GM23248 (cell line): ENCODE measurements at places on chromosomes 13 and 19. TPM values are rescaled to one million over a fixed set of nuclear protein-coding genes. Genes with fewer than 3 reads are reported as not detected.

GRCh38 chr19:13022859-13023636 is 27.8 kb downstream of the NFIX start:
- peak; percentile 96 for DNase-seq

- DNase-seq: peak; percentile 82
Measured at GRCh38 chr13:41700790-41701310, 243.5 kb downstream of the RGCC start.

Gene SIAH3
- not detected in 2 replicates for total RNA-seq

- no peak for DNase-seq
Measured at GRCh38 chr19:44757057-44757734, 8.7 kb downstream of the BCL3 start.

Gene SLITRK1
- not detected in 2 replicates for total RNA-seq

GRCh38 chr13:95128045-95128643 is 173.1 kb downstream of the ABCC4 start:
- no peak for DNase-seq

Gene C19orf18
- 0.25 TPM in 1 of 2 replicates, not detected in the other for total RNA-seq

DNA sequence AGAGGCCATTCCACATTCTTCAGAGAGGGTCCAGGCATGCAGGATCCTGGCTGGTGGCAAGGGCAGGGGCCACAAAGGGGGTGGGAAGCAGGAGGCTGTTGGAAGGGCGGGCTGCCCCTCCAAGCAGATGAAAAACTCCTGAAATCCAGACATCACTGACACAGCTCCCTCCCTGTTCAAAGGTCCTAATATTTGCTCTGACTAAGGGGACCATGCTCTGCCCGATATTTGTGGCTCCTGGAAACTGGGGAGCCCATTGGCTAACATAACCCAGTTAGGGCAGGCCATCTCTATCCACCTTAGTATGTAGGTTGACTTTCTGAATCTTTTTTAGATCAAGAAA is 3.3 kb upstream of the CDX2 start:
- DNase-seq: no peak

DNA sequence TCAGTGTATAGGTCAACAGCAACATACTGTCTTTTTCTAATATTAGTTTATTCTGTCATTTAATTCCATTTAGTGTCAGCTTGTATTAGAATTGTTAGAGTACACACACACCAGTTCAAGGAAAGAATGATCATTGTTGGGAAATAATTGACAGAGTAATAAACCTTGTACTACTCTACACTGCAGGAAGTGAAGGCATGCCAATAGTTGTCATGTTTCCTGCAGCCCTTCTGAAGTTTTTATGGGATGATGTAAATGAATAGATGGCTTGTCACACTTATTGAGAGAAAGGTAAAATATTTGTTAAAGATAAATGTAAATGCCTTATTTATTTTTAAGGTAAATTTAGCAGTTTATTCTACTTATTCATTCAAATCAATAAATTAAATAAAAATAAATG is 306.9 kb upstream of the KLHL1 start:
- no peak for DNase-seq

Gene RNF113B
- total RNA-seq: not detected in 2 replicates

Gene ZNF440
- total RNA-seq: 4.2 and 7.6 TPM in 2 replicates

DNA sequence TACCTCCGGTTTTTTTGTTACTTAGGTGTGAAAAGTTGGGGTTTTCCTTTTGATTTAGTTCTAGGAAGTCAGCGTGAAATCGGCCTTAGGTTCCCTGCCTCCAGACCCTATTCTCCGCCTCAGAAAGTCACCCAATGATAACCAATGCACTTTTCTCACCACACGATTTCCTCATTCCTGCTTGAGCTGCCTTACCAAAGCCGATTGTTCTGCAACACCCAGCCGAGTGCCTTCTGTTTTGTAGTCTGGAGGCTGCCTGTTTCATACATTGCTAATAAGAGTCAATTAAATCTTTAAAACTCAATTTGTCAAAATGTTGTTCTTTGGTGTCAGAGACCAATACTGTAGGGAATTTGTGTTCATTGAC is 39.7 kb downstream of the GJA3 start:
- DNase-seq: peak; percentile 27

- peak; percentile 57 for DNase-seq
Measured at GRCh38 chr13:26558074-26558805, 757 bp downstream of the WASF3 start.

- DNase-seq: no peak
Measured at GRCh38 chr13:93628136-93628797, 401.7 kb downstream of the GPC6 start.

DNA sequence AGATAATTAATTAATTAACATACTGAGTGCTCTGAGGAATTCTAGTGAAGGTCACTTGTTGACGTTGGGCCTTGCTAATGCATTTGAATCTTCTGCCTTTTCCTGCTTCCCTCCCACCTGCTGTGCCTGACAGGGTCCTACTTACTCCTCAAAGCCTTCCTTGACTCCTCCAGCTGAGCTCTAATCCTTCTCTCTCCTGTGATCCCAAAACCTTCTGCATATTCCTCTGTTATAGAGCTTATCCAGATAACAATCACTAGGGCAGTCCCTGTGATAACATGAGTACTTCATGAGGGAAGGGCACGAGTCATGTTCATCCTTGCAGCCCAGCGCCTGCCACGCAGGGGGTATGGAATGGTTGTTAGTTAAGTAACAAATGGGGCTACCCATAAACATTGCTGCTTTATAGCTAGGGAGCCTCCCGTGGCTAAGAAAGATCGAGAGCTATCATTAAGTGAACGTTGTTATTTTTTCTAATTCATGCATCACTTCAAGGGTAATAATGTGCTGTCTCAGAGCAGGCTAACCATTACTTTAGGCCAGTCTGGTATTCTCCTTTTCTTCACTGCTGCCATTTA is 19.1 kb upstream of the SPATA13 start:
- no peak for DNase-seq

Gene DPY19L3
- 15.3 and 20.0 TPM in 2 replicates for total RNA-seq

Gene LHFPL6
- 74.4 and 91.2 TPM in 2 replicates for total RNA-seq

Gene SPRY2
- total RNA-seq: 11.6 and 22.3 TPM in 2 replicates

Gene MBNL2
- total RNA-seq: 59.9 and 79.5 TPM in 2 replicates

- peak; percentile 76 for DNase-seq
Measured at GRCh38 chr13:97125810-97126738, 96.1 kb upstream of the MBNL2 start.

DNA sequence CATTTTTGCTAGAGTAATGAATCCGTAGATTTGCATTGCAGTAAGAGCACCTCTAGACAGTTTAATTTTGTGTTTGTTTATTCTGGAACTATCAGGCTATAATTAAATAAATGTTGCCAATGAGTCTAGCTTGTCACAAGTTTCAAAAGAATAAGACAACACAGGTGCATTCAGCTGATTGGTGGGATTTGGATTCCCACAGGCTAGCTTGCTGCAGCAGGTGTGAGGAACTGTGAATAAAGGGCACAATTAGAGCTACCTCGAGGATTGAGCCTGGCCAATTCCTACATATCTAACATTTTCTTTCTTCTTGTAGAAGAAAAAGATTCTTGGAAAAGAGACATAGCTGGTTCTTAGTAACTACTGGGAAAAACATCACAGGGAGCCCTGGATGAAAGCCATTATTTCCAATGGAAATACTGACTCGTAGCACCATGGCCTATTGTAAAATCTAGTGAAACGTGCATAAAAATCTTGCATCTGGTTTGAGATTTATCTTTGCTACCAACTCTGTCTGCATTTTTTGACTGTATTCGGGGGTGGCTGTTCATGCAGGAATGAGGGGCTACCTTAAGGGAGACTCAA is 360.9 kb downstream of the FGF9 start:
- no peak for DNase-seq

Gene EDDM13
- total RNA-seq: not detected in 2 replicates

GRCh38 chr13:50140153-50140552 is 124.9 kb downstream of the KCNRG start:
- DNase-seq: peak; percentile 25

DNA sequence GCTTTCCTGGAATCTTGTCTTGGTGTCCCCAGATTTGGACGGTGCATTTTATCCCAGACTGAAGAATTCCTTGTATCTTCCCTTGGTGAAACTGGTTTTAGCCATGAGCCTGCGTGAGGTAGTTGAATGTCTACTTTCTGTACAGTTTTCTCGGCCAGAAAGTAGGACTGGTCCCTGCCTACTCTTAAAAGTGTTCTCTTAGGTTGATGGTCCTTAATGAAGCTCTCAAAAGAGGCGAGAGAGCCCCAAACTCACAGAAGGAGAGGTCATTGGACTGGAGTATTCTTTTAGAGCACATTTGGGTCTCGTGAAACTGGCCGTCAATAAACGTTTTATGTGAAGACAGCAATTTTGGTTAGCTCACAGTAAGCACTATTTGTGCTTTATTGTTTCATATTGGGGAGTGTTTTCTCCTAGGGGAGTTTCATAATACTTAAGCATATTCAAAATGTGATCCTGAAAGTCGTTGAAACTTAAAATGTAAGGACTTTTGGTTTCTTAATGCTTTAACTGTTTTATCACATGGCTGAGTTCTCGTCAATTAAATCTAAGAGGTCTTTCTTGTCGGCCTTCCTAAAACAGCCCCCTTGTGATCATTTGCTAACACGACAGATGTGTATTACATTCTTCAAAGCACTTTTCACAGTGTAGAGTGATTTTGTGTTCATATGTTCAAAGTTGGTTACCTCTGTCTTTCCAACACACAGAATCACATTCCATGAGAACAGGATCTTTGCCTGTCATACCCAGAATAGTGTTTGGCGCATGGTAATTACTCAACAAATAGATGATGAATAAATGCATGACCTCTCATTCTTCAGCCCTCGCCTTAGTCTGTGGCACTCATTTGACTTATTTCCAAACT is 889 bp downstream of the GTF2F2 start:
- peak; percentile 65 for DNase-seq

Gene KIR2DL1
- not detected in 2 replicates for total RNA-seq

GRCh38 chr19:16436780-16437332 is 34.9 kb downstream of the EPS15L1 start:
- no peak for DNase-seq

DNA sequence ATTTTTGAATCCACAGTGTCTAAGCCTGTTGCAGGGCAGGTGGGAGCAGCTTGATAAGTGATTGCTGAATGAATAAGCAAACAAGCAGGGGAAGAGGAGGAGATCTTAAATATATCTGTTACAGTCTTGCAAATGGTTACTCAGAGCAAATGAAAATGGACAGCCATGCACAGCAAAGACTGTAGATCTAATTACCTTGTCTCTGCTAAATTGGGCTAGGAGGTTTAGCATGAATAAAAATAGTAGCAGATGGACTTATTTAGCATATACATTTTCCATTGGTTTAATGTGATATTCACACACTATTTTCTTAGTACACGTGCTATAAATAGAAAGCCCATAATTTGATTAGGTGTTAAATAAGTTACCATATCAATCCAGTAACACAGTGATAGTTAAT is 72.9 kb upstream of the FARP1 start:
- no peak for DNase-seq

DNA sequence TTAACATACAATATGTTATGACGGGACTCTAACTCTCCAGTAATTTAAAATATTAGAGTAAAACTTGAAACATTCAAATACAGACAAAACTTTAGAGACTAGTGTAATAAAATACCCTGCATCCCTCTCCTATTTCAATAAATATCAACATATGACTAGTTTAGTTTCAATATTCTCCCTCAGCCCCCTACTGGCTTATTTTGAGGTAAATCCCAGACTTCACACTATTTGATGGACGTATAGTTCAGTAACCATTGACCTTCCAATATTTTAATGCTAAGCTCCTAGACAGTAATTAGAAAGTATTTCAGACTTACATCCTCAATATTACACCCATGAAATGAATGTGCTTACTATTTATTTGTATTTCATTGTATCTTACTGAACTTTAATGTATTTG is 180.7 kb upstream of the STARD13 start:
- no peak for DNase-seq

- no peak for DNase-seq
Measured at GRCh38 chr13:50916701-50917184, 7.2 kb downstream of the RNASEH2B start.

DNA sequence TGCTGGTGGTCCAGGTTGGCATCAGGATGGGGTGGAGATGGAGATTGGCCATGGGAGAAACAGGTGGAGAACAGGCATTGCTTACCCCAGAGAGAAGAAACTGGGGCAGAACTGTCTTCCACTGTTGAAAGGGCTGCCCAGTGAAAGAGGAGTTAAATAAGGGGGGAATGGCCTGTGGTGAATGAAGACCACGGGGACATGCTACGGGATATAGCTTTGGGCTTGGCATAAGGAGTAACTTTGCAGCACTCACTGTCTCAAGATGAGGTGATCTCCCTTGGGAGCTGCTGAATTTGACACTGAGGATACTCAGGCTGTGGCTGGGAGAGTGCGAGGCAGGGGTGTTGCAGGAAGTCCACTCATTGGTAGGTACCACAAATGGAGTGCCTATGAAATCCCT is 10.6 kb upstream of the GPR18 start:
- no peak for DNase-seq
